ENCODE measurements at places on chromosomes 7 and 10. TPM values are rescaled to one million over a fixed set of nuclear protein-coding genes. Genes with fewer than 3 reads are reported as not detected.
A peak's percentile ranks its signal among the peaks of the same experiment; 100 is the strongest.

GPR37 gene
- 0.48 TPM for total RNA-seq

GRCh38 chr10:128029731-128030369 lies 96.4 kb downstream of the MKI67 start:
- H3K27ac ChIP-seq = no peak overlapping the region
- no peak for DNase-seq
- H3K27me3 ChIP-seq = no peaks in the 10 kb centered on the region
- H3K36me3 ChIP-seq = no peaks in the 10 kb centered on the region
- H3K4me3 ChIP-seq = no peak overlapping the region

- DNase-seq = no peak
- no peak overlapping the region for H3K27ac ChIP-seq
- H3K27me3 ChIP-seq = no peaks in the 10 kb centered on the region
- no peaks in the 10 kb centered on the region for H3K36me3 ChIP-seq
- H3K4me3 ChIP-seq = no peak overlapping the region
- H3K4me1 ChIP-seq = no peaks in the 10 kb centered on the region
Measured at GRCh38 chr10:120770496-120770895, 80.7 kb upstream of the WDR11 start.

DNA sequence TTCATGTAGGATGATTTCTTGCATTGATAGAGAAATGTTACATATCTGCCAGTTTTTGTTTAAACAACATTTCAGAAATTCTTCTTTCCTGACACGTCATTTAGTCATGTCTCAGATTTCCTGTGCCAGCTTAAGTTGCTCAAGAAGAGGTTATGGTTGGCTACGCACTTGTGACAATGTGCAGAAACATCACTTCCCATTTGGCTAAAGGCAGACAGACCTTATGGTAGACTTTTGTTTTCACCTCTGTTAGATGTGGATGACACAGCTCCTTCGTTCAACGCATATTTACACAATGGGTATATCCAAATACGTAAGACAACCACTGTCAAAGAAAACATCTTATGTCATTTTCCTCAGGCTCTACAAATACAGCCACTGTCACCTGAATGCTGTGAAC lies 125.8 kb downstream of the DOCK4 start:
- H3K4me1 ChIP-seq = no peaks in the 10 kb centered on the region
- H3K4me3 ChIP-seq = no peak overlapping the region
- H3K27me3 ChIP-seq = no peaks in the 10 kb centered on the region
- no peaks in the 10 kb centered on the region for H3K36me3 ChIP-seq
- H3K27ac ChIP-seq = peak overlapping the region; percentile 56
- DNase-seq = no peak

GRCh38 chr10:63094405-63094804 lies 38.7 kb upstream of the NRBF2 start:
- no peak for DNase-seq
- H3K4me3 ChIP-seq = no peak overlapping the region
- no peaks in the 10 kb centered on the region for H3K4me1 ChIP-seq
- no peaks in the 10 kb centered on the region for H3K27me3 ChIP-seq
- no peak overlapping the region for H3K27ac ChIP-seq

- no peaks in the 10 kb centered on the region for H3K27me3 ChIP-seq
- DNase-seq = peak; percentile 67
- peaks cover 33% of the 10 kb centered on the region for H3K36me3 ChIP-seq
- H3K4me3 ChIP-seq = no peak overlapping the region
- peaks cover 3% of the 10 kb centered on the region for H3K4me1 ChIP-seq
Measured at GRCh38 chr10:89342206-89342958, 14.6 kb downstream of the IFIT3 start.

- no peaks in the 10 kb centered on the region for H3K36me3 ChIP-seq
- no peaks in the 10 kb centered on the region for H3K4me1 ChIP-seq
- no peak overlapping the region for H3K27ac ChIP-seq
- DNase-seq = no peak
- H3K4me3 ChIP-seq = no peak overlapping the region
Measured at GRCh38 chr10:96714031-96714590, 6.2 kb downstream of the PIK3AP1 start.

MSS51 gene
- 10.0 TPM for total RNA-seq

CYP26C1 gene
- not detected for total RNA-seq

DNA sequence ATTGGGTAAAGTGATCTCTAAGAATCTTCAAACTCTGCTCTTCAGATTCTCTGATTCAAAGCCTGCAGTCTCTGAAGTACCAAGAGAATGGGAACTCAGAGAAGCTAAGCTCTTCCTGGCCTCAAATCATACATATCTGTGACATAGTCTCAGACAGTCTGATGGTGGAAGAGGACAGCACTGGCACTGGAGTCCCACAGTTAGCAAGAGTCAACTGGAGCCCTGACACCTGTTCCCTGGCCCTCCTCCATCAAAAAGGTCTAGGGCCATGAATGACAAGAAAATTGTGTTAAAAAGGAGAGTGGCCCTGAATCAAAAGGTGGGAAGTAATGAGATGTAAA lies 37.7 kb downstream of the PRSS2 start:
- H3K4me3 ChIP-seq = no peak overlapping the region
- no peaks in the 10 kb centered on the region for H3K36me3 ChIP-seq
- H3K4me1 ChIP-seq = no peaks in the 10 kb centered on the region
- no peak for DNase-seq
- H3K27ac ChIP-seq = no peak overlapping the region

HECW1 gene
- not detected for total RNA-seq

GRCh38 chr7:155851892-155852291 lies 39.6 kb upstream of the SHH start:
- DNase-seq = peak; percentile 42
- H3K36me3 ChIP-seq = no peaks in the 10 kb centered on the region
- H3K4me1 ChIP-seq = no peaks in the 10 kb centered on the region
- H3K4me3 ChIP-seq = no peak overlapping the region

GRCh38 chr10:129390147-129390546 lies 76.9 kb upstream of the MGMT start:
- no peak for DNase-seq
- H3K4me3 ChIP-seq = no peak overlapping the region
- no peaks in the 10 kb centered on the region for H3K27me3 ChIP-seq

DNA sequence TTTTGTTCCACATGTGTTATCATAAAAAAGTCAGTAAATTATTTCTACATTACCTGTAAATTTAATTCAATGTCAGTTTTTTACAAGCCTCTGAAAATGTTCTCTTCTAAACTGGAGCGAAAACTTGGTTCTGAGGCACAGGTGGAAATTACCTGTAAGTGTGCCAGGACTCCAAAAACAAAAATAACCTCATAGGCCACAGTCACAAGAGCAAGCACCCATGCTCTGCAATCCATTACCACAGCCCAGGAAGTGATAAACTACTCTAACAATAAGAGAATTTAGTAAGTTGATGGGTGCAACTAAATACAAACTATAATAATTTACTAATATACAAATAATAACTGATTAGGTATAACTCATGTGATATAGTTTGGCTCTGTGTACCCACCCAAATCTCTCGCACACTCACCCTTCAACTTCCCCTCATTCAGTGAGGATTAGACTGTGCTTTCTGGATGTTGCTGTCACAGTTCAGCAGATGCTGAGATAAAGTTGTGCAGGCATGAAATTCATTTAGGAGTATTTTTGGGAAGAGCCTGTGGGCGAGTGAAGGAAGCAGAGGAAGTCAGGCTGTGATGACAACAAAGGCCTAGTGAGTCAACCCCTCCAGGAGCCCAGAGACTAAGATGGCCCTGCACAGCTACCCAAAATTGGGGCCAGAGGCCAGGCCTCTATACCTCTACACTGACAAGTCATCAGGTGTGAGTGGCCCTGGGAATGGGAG lies 16.3 kb upstream of the GIMAP6 start:
- H3K27ac ChIP-seq = no peak overlapping the region
- no peak for DNase-seq
- no peak overlapping the region for H3K4me3 ChIP-seq
- no peaks in the 10 kb centered on the region for H3K36me3 ChIP-seq
- no peaks in the 10 kb centered on the region for H3K27me3 ChIP-seq

GRCh38 chr10:66637273-66638036 lies 288.4 kb upstream of the LRRTM3 start:
- H3K27me3 ChIP-seq = no peaks in the 10 kb centered on the region
- H3K27ac ChIP-seq = no peak overlapping the region
- H3K4me3 ChIP-seq = no peak overlapping the region
- no peak for DNase-seq
- no peaks in the 10 kb centered on the region for H3K4me1 ChIP-seq
- no peaks in the 10 kb centered on the region for H3K36me3 ChIP-seq

- DNase-seq = no peak
- peaks cover 5% of the 10 kb centered on the region for H3K27me3 ChIP-seq
- H3K36me3 ChIP-seq = no peaks in the 10 kb centered on the region
- no peak overlapping the region for H3K27ac ChIP-seq
Measured at GRCh38 chr7:158164101-158165095, 423.2 kb downstream of the PTPRN2 start.

STEAP1 gene
- total RNA-seq = 0.61 TPM

GRCh38 chr10:1128115-1128514 lies 71.9 kb downstream of the WDR37 start:
- H3K4me1 ChIP-seq = no peaks in the 10 kb centered on the region
- H3K27me3 ChIP-seq = no peaks in the 10 kb centered on the region
- H3K27ac ChIP-seq = no peak overlapping the region
- no peak for DNase-seq
- no peak overlapping the region for H3K4me3 ChIP-seq
- H3K36me3 ChIP-seq = peaks cover 88% of the 10 kb centered on the region

- DNase-seq = no peak
- H3K27ac ChIP-seq = no peak overlapping the region
- H3K36me3 ChIP-seq = no peaks in the 10 kb centered on the region
- no peaks in the 10 kb centered on the region for H3K27me3 ChIP-seq
- no peaks in the 10 kb centered on the region for H3K4me1 ChIP-seq
Measured at GRCh38 chr7:31105256-31105950, 53.3 kb downstream of the ADCYAP1R1 start.

DNA sequence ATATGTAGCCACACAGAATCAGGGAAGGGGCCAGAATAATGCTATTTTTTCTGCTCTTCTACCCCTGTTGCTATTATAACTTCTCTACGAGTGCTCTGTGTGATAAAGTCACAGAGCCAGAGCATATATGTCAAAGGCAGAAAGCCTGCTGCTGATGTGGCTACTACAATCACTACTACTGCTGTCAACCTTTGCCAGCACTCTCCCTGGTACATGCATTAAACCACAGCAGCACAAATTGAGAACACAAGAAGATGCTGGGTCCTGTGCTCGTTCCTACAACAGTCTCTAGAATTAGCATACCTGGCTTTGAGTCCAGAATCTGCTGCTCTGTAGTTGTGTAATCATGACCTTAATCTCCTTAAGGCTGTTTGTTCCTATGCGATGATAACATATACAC lies 108.6 kb downstream of the SEMA3A start:
- DNase-seq = no peak
- H3K36me3 ChIP-seq = no peaks in the 10 kb centered on the region
- no peaks in the 10 kb centered on the region for H3K27me3 ChIP-seq

- no peaks in the 10 kb centered on the region for H3K36me3 ChIP-seq
- no peaks in the 10 kb centered on the region for H3K27me3 ChIP-seq
- no peak for DNase-seq
- H3K4me1 ChIP-seq = peaks cover 8% of the 10 kb centered on the region
Measured at GRCh38 chr10:124177180-124177518, 83.8 kb upstream of the CHST15 start.

- H3K27me3 ChIP-seq = no peaks in the 10 kb centered on the region
- H3K36me3 ChIP-seq = no peaks in the 10 kb centered on the region
- H3K4me1 ChIP-seq = peaks cover 6% of the 10 kb centered on the region
- no peak overlapping the region for H3K27ac ChIP-seq
- no peak for DNase-seq
- no peak overlapping the region for H3K4me3 ChIP-seq
Measured at GRCh38 chr10:31590023-31590800, 271.2 kb downstream of the ZEB1 start.

DNA sequence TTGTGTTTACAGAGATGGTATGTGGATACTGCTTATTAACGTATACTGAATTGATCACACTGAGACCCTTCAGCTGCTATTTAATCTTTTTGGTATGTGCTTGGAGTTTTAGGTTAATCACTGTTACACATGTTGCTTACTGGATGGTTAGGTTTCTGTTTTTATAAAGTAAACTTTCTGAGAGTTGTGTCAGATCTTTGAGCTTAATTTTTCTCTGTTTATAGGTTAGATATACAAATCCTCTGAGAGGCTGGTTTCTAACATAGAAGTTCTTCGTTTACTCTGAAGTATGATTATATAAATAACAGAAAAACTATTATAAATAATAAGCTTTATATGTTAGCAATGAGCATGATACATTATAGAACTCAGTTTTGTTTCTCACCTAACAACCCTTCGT lies 123.1 kb downstream of the NSUN6 start:
- H3K4me1 ChIP-seq = no peaks in the 10 kb centered on the region
- no peak overlapping the region for H3K27ac ChIP-seq
- DNase-seq = no peak
- no peaks in the 10 kb centered on the region for H3K27me3 ChIP-seq

- H3K4me3 ChIP-seq = no peak overlapping the region
- H3K27me3 ChIP-seq = no peaks in the 10 kb centered on the region
- H3K36me3 ChIP-seq = no peaks in the 10 kb centered on the region
- H3K27ac ChIP-seq = no peak overlapping the region
- H3K4me1 ChIP-seq = peaks cover 10% of the 10 kb centered on the region
- no peak for DNase-seq
Measured at GRCh38 chr7:33753881-33754525, 151.3 kb upstream of the BMPER start.

DNA sequence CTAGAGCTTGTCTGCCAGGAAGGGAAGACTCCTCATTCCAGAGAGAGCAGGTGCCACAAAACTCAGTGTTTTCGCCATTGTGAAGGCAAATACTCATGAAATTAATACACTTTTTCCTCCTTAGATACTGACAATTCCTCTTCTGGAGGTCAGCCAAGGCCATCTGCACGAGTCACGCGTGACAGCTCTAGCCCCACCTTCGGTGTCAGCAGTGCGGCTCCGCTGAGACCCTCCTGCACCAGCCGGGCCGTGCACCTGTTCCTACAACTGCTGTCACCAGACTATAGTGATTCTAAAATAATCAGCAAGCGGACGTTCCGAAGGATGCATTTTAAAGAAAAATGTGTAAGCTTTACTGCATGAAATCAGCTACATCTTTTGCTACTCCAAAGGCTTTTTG lies 127.7 kb downstream of the DIP2C start:
- H3K36me3 ChIP-seq = no peaks in the 10 kb centered on the region
- no peak overlapping the region for H3K27ac ChIP-seq
- H3K4me3 ChIP-seq = no peak overlapping the region
- no peaks in the 10 kb centered on the region for H3K27me3 ChIP-seq
- DNase-seq = no peak

Measured in heart left ventricle (tissue), 16 donors.